ENCODE measurements at places on chromosomes 7 and 10.

DNA sequence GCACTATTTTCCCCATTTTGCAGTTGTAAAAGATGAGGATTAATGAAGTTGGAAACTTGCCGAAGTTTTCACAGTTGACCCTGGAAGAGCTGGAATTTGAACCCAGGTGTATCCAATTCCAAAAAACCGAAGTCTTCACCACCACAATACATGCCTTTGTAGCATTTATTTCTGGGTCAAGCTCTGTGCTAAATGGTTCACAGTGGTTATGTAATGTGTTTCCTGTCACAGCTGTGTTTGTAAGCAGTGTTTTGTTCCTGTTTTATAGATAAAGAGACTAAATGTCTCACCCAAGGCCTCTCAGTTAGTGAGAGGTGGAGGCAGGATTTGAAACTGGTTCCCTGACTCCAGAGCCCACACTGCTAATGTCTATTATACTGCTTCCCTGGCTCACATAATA is 17.6 kb downstream of the SFTPA2 start:
- no peak for DNase-seq

- DNase-seq, result no peak
Observed at GRCh38 chr7:108078211-108078673, 51.9 kb downstream of the LAMB4 start.

DNA sequence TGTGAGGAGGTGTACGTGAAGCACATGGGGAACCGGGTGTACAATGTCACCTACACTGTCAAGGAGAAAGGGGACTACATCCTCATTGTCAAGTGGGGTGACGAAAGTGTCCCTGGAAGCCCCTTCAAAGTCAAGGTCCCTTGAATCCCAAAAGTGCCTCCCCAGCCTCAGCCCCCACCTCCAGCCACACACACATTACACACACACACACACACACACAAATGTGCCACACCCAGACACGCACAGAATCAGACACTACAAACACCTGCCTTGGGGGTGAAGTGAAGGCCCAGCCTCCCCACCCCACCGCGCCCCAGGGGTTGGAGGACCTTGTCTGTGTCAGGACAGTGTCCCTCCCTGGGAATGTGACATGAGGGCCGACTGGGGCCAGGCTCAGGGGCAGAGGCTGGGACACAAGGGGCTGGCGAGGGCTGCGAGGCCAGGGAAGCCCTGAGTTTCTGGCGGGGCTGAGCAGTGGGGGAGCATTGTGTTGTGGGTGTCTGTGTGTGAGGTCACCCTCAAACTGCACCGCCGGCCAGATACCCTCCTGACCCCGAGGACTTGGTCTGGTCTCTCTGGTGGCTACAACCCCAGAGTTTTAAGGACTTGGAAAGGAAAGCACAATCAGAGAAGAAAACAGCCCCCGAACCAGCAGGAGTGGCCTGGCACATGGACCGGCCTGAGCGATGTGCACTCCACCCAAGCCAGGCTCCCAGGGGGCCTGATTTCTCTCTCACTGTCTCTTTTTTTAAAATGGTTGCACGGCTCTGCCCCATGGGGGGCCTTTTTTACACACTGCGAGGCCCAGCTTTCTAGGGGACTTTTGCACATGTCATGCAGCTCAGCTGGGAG is 4.0 kb upstream of the ATP6V1F start:
- no peak for DNase-seq

- DNase-seq, result no peak
Observed at GRCh38 chr7:97506728-97507127, 225.2 kb upstream of the TAC1 start.

GRCh38 chr10:75334720-75335119 is 66.8 kb downstream of the ZNF503 start:
- DNase-seq, result peak; percentile 36

GRCh38 chr7:18583305-18583704 is 87.8 kb downstream of the HDAC9 start:
- no peak for DNase-seq

DNA sequence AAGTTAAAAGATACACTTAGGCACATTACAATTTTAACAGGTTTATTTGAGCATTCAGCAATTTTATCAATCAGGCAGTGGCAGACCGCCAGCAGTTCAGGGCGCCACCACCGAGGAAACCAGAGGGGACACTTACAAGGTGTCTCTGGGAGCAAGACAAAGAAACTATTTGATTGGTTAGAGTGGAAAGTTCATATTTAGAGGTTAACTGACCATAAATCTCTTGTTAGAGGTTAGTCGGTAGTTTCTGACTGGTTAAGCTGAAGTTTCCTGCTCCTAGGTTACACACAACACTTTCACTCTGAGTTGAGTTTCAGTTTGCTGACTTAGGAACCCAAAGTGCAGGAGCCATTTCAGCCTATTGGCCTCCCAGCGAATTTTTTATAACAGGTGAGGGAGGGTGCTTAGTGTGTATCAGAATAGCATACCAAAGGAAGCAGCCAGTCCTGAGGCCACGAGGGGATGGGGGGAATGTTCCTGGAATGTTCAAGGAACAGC is 10.8 kb upstream of the PVRIG start:
- no peak for DNase-seq

GRCh38 chr7:130921391-130922180 is 187.6 kb upstream of the KLF14 start:
- peak; percentile 58 for DNase-seq

- no peak for DNase-seq
Observed at GRCh38 chr10:31143331-31143935, 111.8 kb upstream of the ZNF438 start.

DNA sequence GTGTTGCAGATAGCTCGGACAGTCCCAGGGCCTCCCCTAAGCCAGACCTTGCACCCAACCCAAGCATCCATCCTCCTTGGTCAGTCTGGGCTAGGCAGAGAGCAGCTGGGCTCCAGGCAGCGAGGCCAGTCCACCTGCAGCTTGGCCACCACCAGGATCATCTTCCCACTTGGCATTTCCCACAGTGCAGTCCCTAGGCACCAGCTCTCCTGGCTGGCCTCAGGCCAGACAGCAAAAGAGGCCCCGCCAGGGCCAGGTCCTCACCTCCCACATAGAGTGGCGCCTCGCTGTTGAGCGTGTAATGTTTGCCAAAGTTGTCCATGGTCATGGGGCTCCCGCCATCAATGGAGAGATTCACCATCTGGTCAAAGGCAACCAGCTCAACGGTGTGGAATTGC is 171.7 kb downstream of the LCOR start:
- DNase-seq, result no peak

GRCh38 chr10:5078547-5079180 is 15.6 kb upstream of the AKR1C3 start:
- no peak for DNase-seq

- no peak for DNase-seq
Observed at GRCh38 chr10:88138319-88138848, 275.0 kb downstream of the PTEN start.

- no peak for DNase-seq
Observed at GRCh38 chr10:4102802-4103344, 317.9 kb upstream of the KLF6 start.

- no peak for DNase-seq
Observed at GRCh38 chr7:40843338-40843985, 708.7 kb downstream of the SUGCT start.

GRCh38 chr7:134343796-134344195 is 27.1 kb upstream of the SLC35B4 start:
- no peak for DNase-seq

DNA sequence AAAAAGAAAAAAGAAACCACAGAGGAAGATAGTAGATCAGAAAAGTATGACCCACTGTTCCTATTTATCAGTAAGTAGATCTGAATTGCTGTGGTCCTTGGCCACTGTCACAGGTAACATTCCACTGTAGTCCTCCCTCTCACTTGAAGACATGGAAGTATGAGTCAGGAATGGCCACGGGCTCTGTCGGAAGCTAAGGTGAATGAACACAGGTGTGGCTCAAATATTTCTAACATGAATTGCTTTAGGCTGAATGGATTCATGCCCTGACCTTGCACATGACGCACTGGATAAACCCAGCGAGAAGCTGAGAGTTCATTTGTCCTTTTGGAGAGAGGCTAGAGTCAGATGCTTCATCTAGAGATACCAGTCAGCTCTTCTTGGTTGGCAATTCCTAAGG is 224.5 kb upstream of the SP8 start:
- no peak for DNase-seq

GRCh38 chr7:153832160-153832559 is 220.0 kb upstream of the DPP6 start:
- DNase-seq, result no peak

DNA sequence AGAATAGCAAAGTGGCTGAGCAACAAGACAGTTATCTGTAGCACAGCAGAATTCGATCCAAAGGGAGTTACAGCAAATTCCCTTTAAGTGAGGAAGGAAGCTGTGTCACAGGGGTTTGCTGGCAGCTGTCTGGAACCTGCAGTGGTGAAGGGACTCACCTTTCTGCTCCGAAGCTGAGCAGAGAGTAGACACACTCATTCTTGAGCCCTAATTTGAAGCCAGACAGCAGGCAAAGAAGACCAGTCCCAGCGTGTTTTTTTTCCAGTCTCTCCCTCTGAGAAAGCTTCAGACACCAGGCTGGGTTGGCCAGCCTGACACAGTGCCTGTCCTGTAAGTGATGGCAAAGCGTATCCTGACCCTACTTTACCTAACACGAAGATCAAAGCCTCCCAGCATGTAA is 210.7 kb downstream of the TRIL start:
- DNase-seq, result no peak

DNA sequence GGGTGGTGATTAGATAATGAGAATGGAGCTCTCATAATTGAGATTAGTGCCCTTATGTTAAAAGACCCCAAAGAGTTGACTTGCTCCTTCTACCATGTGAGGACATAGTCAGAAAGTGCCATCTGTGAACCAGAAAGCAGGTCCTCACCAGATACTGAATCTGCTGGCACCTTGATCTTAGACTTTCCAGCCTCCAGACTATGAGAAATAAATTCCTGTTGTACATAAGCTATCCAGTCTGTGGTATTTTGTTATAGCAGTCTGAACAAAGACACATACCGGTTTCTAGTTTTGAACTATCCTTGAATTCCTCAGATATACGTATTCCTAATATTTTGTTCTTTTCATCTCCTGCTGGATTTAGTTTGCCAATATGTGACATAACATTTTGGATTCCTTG is 228.1 kb downstream of the FZD1 start:
- DNase-seq, result no peak

- no peak for DNase-seq
Observed at GRCh38 chr10:61643316-61643751, 19.4 kb upstream of the CABCOCO1 start.

GRCh38 chr7:105675934-105676371 is 94.7 kb upstream of the EFCAB10 start:
- DNase-seq, result no peak

DNA sequence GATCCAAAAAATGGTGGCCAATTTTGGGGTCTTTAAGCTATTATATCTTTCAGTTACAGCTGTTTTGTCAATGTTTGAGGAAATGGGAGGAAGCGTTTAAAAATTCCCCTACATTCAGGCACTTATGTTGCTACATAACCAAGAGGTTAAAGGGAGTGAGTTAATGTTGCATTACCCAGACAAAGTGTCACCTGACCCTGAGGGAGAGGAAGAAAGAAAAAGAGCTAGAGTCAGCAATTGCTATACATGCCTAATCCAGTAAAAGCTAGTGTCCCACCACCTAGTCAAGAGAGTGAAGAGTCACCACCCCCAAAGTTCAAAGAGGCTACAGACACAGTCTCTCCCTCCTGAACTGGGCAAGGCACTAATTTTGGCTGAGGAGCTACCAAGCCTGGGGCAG is 69.5 kb upstream of the ZNF92 start:
- DNase-seq, result no peak

GRCh38 chr10:58513188-58514110 is 777 bp downstream of the BICC1 start:
- DNase-seq, result no peak

GRCh38 chr10:87659571-87660483 is at the start of gene PAPSS2:
Gene PAPSS2, plus strand, starts transcription at chr10:87659878. Its CDS starts 104 bp downstream, at chr10:87659982.
- DNase-seq, result no peak

DNA sequence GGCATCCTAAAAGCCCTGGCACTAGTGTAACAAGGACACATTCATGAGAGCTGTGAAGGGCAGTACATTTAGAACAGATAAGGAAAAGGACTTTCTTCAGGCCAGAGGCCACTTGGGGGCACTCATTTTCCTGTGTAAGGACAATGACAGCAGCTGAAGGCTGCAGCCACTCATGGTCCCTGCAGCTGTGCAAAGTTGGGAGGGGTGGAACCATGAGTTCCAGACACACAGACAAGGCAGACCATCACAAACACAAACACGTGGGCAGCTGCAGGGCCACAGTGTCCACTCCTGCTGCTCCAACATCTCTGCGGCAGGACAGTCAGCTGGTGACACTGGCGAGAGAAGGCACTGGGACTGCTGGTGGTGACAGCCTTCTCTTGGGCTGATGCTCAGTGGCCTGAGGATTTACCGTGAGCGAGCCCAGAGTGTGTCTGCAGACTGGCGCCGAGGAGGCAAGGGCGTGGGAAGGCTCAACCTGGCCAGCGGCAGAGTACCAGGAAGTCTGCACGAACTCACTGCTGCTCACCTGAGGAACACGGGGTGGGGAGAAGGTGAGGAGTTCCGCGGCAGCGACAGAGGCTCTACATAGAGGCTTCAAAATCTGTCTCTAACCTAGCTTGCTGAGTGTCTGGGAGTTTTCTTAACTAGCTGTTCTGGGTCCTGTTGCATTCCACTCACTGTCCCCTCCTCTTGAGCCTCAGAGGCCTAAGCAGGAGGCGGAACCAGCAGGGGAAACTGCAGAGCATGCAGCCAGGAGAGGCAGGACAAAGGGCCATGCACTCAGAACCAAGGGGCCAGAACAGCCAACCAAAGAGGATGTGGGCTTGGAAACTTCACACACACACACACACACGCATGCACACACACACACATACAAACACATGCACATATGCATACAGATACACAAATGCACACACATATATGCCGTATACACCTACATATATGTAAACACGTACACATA is 76.5 kb upstream of the DDC start:
- no peak for DNase-seq

DNA sequence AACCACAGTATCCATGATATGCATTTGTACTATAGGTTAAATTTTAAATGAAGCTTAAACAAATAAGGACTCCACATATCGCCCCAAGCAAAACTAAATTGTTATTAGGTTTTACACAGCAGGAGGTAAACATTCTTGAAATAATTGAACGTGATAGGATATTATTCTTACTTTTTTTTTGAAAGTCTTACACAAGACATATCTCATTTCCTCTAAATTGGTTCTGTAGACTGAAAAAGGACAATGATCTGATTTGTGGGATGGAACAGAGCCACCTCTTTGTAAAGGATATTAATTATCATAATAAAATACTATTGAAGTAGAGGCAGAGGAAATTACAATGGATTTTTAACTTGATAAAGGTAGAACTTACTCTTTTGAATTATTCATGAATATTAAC is 155.1 kb upstream of the SEMA3D start:
- no peak for DNase-seq

DNA sequence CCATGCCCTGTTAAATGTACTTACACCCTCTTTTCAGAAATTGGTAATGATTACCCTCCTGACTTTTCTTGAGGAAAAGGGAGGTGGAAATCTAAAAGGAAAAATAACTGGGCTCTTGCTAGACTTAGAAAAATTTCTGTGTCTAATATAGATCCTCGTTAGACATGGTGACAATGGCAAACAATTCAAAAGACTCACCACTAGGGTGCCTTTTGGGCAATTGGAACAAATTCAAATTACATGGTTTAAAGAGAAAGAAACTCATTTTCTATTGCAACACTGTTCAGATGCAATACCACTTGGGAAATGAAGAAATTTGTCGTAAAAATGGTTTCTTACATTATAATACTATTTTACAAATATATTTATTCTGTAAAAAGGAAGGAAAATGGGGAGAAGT is 950.1 kb downstream of the GRM8 start:
- DNase-seq, result no peak

Measured in NCI-H446 (cell line).